ENCODE measurements at places on chromosomes 3 and 15.
A peak's percentile ranks its signal among the peaks of the same experiment; 100 is the strongest.

DNA sequence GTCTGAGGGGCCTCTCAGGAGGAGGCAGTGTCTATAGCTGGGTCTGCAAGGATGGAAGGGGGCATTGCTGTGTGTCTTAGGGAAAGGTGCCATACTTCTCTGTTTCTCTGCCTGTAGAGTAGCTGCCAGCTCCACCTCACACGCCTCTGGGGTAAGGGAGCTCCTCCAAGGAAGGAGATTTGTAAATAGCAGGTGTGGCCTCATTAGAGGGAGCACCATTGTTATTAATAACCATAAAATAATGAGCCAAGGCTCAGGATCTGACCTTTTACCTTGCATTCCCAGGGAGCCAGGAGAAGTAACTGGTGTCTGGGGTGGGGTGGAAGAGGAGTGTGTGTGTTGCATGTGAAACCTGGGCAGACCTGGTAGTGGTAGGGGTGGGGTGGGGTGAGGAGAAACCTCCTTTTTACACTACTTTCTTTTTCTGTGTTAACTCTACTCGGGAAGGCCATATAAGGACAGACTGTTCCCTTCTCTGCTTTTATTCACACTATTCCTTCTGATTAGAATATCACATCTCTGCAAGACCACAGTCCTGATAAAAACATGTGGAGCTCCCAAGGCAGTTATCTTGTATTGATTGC, 2.2 kb upstream of the C15orf39 start:
- DNase-seq = no peak

- DNase-seq = no peak
Measured at GRCh38 chr15:74226761-74227540, 9.2 kb upstream of the CCDC33 start.

DNA sequence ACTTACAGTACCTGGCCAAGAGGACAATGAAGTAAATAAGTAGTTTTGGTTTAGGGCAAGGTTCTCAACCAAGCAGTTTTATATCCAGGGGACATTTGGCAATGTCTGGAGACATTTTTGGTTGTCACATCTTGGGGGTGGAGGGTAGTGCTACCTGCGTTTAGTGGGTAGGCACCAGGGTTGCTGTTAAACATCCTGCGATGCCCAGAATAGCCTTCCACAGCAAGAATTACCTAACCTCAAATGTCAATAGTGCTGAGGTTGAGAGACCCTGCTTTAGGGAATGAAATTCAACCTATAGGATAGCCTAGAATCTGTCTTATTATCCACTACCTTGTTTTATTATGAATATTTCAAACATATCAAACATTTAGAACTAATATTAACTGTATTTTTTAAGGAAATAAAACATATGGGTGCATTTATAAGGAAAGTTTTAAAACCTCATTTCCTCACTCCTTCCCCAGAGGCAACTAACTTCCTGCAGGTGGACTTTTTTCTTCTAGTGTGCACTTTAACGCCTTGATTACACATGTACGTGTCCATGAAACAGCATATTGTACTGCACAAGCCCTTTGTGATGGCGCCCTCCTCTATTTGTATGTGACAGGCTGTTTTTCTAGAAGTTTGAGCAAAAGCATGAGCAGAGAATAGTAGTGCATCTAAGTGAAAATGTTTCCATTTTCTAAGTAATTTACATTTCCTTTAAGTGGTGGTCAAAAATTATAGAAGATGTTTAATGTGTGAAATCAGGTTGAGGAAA, 57.1 kb downstream of the TRAK1 start:
- no peak for DNase-seq

GRCh38 chr3:42749025-42749752, 23.9 kb downstream of the CCDC13 start:
- DNase-seq = peak; percentile 29

GRCh38 chr3:17076940-17077605, 192.3 kb downstream of the PLCL2 start:
- DNase-seq = no peak

All from RWPE2 (cell line).